Activated CD4-positive, CD25-positive, alpha-beta regulatory T cell treated with anti-CD3 and anti-CD28 coated beads, Interleukin-2, amount 50 U/mL, for 16 hours (primary cell): ENCODE measurements at places on chromosomes 5 and 9.

DNA sequence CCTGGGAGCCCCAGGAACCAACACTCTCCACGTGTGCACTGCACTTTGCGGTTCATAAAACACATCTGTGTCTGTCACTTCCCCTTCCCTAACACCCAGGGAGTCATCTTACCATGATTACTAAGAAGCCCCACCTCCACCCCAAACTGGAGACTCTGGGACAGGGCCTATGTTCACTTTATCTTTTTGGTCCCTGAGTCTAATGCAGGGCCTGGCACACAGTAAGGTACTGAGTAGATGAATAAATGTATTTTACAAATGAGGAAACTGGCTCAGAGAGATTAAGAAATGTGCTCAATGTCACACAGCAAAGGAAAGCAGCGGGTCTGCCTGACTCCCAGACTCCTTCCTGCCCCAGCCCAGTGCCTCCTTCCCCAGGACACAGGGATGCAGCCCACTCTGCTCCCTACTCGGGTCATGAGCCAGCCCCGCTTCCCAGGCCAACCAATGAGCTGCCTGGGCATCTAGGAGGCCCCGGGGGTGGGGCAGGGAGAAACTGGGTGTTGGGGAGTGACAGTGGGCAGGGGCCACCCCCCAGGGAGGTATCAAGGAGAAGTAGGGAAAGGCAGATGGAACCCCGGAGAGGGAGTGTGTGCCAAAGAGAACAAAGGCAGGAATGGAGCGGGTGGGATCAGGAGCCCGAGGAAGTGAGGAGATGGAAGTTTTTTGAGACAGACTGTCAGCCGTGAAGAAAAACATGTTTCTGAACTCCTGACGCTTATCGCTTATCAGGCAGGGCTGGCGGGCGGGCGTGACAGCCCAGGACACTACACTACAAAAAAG is 30.5 kb downstream of the SHB start:
- no peak for DNase-seq

GRCh38 chr9:95093586-95093985 is 223.9 kb downstream of the FANCC start:
- no peak for DNase-seq

DNA sequence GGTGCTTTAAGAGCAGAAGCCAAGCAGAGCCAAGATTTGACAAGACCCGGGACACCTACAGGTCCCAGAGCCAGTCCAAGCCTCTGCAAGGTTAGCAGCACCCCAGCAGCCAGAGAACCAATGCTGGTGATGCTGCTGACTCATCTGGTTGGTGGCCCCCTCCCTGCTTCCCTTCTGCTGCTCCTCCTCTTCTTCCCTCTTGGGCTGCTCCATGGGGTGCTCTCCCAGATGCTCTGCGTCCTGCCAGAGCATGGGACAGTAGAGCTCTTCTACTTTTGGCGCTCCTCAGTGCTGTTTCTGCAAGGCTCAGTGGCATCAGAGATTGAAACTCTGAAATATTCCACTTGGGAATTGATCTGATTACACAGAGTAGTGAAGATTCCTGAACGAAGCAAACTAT is 76.1 kb upstream of the SAP30L start:
- DNase-seq, result no peak

DNA sequence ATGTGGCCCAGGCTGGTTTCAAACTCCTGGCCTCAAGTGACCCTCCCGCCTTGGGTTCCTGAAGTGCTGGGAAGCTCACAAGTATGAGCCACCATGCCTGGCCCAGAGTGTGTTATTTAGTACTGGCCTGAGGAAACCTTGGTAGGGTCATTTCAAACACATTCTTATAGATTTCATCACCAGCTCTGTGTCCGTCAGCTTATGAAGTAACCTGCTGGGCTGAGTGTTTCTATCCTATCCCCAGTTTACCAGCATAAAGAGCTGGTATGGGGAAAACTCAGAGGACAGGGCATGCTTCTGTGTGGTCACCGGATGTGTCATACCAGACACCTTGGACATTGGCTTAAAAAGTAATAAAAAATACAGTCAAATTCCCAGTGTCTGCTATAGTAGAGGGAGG is 45.3 kb downstream of the PTPN3 start:
- DNase-seq, result no peak

DNA sequence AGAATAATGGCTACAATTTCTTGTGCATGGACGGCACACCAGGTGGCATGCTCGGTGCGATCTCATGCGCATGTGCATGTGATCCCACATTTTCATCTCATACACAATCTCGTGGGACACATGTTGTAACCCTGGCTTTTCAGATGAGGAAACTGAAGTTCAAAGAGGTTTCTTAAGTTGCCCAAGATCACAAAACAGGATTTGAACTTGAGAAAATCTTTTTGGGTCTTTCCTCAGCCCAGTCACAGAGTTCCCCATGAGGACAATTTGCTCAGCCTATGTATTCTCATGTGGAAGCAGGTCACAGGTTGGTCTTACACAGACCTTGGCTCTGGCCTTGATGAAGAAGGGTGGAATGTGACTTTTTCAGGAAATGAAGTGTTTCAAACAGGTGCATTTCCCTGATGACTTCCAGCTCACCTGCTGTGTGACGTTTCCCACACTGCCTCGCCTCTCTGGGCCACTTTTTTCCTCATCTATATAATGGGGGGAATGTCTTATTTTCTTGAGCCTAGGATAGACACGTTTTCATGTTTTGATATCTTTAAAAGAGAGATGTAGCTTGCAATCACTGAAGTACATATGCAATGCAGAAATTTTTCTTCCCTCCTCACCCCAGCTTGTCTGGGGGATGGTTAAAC is 7.1 kb upstream of the ORM1 start:
- no peak for DNase-seq

GRCh38 chr9:101400120-101400519 is 1.5 kb downstream of the ZNF189 start:
- no peak for DNase-seq

GRCh38 chr5:108467563-108467962 is 85.7 kb upstream of the FBXL17 start:
- DNase-seq, result no peak

DNA sequence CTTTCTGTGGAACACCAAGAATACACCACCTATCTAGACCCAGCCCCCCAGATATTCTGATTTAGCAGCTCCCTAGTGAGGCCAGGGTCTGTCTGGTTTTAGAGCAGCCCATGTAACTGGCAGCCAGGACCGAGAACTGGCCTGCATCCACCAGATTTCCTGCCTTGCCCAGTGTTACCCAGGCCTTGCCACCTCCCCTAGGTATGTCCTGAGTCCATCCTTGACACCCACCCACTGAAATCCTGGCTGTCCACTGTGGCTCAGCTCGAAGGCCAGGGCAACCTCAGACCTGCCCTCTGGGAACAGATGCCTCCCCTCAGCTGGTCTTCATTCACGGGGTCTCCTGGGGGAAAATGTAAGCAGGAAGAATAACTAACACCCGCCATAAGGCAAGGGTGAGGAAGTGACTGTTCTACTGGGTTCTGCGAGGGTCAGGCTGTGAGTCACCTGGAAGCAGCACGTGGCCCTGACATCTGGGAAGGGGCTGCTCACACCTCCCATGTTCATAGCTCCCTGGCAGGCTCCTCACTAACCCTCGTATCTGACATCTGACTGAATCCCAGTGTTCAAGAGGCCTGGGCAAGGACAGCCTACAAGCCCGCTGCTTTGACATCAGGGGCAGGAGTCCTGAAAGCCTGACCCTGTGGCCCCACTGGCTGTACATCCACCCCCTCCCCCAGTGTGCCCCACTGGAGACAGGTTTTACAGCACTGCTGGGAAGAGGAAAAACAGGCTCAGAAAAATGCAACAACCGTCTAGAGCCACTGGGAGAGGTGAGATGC is 72.7 kb downstream of the SEMA4D start:
- DNase-seq, result no peak

DNA sequence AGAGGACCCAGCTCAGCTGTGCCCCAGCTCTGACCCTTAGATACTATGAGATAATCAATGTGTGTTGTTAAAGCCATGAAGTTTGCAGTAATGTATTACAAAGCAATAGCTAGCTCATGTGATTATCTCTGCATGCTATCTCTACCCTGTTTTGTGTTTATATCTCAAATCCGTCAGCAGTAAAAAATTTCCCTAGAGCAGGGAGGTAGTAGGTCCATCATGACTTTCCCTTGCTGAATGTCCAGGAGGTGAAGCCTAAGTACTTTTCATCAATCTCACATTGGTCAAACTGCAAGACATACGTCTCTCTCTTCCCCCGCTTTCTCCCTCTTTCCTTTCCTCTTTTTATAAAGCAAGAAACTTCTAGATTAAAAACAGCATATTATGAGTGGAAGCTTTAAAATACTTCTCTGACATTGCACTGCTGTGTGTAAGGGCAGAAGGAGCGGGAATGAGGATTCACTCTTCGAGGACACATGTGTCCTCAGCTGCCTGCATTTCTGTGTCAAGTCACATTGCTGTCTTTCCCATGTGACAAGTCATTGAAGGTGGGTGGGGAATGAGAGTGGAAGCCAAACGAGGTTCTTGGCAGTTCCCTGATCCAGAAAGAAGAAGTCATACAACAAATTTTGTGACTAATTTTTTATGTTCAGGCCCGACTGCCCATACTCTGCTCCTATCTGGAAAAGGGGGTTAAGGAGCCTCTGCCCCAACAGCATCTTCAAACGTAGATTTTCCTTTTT is 93.1 kb upstream of the RETREG1 start:
- DNase-seq, result no peak

DNA sequence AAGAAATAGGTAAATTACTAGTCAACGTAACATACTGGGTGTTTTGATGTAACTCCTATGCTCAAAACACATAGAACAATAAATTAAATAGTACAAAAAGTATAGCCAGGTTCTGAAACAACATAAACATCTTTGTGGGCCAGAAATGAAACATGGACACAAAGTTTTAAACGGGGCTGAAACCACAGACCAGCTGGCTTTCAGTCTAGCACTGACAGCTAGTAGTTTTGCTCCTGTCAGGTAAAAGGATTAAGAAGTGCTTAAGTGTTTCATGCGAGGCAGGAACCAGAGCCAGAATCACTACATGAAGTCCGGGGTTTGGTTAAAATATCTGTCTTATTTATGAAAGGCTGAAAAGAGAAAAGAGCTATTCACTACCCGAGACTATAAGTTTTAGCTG is 19.5 kb downstream of the DCAF10 start:
- no peak for DNase-seq

DNA sequence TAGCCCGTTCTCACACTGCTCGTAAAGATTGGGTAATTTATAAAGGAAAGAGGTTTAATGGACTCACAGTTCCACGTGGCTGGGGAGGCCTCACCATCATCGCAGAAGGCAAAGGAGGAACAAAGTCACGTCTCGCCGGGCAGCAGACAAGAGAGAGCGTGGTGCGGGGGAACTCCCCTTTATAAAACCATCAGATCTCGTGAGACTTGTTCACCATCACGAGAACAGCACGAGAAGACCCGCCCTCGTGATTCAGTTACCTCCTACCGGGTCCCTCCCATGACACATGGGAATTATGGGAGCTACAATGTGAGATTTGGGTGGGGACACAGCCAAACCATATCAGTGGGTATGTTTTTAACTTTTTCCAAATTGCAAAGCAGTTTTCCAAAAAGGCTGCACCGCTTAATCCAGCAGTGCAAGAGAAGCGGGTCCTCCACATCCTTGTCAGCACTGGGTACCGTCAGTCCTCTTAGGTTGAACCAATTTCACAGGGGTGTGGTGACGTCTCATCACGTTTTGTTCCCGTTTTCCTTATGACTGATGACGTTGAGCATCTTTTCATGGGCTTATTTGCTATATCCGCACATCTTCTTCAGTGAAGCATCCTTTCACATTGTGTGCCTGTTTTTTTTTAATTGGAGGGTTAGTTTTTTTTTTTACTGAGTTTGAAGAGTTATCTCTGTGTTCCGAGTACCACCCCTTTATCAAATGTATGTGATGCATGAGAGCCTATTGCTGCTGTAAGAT is 8.0 kb upstream of the FCN2 start:
- DNase-seq, result no peak

DNA sequence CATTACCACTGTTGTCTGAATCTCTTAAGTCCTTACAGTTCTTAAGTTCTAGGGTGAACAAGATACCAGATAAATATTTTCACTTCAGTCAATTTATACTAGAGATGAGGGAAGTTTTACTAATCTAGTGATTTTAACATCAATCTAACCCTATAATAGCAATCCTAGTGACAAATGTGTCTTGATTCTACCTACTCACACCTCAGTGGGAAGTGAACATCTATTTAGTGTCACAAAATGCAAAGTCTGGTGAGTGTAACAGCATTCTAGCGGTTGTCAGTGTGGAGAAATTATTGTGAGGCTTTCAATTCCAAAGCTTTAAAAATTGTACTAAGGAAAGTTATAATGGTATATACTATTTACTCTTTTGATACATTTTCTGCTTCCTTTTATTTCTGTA is 225.8 kb upstream of the CYLC2 start:
- no peak for DNase-seq

DNA sequence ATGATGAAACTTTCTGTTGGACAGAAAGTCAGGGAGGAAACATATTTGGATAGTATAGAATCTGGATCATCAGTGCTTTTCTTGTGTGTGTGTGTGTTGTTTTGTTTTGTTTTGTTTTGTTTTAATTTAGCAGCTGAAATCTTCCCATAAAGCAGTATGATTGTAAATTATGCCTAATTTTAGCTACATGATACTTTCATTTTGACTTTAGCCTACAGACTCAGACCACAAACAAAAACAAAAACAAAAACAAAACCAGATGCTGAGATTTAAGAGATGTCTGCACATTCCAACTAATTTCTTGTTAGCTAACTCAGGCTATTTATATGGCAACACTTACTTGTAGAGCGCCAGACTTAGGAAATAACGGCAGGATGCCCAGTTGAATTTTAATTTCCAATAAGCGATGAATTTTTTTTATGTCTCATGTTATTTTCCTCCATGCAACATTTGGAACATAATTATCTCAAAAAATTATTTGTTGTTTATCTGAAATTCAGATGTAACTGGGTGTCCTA is 119.5 kb upstream of the TRPC7 start:
- DNase-seq, result no peak

DNA sequence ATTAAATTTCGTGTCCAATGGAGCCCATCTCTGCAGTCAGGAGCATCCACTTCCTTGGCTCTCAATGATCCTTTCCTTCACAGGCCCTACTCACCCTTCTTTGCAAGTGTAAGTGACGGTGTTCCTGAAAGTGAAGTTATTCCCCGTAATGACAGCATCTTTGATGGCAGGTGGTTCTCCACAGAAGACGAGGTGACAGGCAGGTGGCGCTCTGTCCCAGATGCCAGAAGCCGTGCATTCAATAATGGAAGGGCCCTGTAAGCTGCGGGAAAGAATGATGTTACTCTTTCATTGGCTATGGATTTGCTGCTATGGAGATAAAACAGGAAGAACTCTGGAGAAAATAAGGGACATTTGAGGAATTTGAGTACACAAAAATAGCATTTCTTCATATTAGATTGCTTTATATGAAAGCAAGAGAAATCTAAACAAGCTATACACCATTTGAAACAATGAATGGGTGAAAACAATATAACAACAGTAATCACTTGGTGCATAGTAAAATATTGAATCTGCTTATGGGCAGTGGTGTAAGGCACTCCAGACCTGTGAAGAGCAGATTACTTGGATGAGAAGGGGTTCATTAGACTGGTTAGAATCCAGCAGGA is 89.9 kb upstream of the TXNDC8 start:
- no peak for DNase-seq

DNA sequence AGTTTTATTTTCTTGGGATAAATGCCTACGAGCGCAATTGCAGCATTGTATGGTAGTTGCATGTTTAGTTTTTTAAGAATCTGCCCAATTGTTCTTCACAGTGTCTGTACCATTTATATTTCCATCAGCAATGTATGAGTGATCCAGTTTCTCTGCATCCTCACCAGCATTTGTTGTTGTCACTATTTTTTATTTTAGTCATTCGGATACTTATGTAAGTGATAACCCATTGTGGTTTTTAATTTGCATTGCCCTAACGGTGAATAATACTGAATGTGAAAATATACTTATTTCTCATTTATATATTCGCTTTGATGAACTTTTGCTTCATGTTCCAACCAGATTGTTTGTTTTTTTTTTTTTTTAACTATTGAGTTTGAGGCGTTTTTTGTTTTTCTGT is 33.7 kb upstream of the PWWP2A start:
- no peak for DNase-seq
